ENCODE measurements at places on chromosomes 2 and 18.
A peak's percentile ranks its signal among the peaks of the same experiment; 100 is the strongest.

- no peak for DNase-seq
These were observed 119.1 kb upstream of the KLF7 start for GRCh38 chr2:207284556-207285472.

- no peak for DNase-seq
These were observed 269.3 kb downstream of the GLI2 start for GRCh38 chr2:121004950-121005349.

DNA sequence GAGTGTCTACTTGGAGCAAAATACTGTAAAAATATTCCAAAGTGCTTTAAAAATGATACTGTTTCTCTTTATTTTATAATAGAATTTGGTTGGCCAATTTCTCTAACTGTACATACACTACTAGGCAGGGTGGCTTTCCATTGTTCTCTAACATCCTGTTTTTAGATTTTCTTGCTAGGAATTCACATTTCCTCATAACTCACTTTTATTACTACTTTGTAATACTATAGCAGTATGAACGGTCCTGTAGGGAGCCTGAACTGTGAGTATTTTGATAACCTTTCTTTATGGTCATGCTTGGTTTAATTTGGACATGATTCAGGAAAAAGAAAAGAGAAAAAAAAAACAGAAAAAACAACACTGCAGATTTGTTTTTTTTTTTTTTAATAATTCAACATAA lies 37.8 kb downstream of the GCG start:
- no peak for DNase-seq

DNA sequence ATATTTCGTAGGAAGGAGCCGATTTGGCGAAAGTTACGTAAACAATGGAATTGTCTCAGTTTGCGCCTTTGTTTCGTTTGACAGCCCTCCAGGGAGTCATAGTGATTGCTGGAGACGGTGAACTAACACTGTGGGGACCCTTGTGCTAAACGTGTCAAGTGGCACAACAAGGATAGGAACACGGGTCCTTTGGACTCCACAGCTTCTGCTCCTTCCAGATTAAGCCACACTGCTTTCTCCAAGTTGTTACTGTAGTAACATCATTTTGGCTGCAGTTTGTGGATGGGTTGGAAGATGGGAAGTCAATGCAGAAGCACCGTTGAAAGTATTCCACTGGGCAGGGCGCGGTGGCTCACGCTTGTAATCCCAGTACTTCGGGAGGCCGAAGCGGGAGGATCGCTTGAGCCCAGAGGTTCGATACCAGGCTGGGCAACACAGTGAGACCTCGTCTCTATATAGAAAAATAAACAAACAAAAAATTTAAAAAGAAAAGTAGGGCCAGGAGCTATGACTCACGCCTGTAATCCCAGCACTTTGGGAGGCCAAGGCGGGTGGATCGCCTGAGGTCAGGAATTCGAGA lies 636 bp upstream of the IMMT start:
- DNase-seq: no peak

DNA sequence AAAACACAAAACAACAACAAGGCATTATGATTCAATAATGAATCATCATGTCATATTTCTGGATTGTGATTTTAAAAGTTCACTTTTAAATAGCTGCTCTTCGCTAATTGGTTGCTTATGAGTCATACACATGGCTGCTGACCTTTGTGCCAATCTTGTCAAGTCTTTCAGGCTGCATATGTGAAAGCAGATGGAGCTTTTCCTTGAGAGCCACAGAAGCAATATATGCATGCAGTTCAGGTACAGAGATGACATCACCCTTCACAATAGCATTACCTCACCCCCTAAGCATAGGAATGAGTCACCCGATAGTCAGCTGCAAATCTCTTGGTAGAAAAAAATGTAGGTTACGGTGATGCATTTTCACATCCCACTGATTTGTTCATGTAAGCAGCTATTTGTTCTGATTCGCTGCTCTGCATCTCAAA lies 27.2 kb downstream of the EIF2AK3 start:
- peak; percentile 87 for DNase-seq

- DNase-seq: no peak
These were observed 10.2 kb downstream of the C18orf32 start for GRCh38 chr18:49476664-49477411.

- no peak for DNase-seq
These were observed 53.2 kb upstream of the CNGA3 start for GRCh38 chr2:98293030-98293429.

- DNase-seq: no peak
These were observed 496.3 kb upstream of the VWC2L start for GRCh38 chr2:213914510-213914909.

DNA sequence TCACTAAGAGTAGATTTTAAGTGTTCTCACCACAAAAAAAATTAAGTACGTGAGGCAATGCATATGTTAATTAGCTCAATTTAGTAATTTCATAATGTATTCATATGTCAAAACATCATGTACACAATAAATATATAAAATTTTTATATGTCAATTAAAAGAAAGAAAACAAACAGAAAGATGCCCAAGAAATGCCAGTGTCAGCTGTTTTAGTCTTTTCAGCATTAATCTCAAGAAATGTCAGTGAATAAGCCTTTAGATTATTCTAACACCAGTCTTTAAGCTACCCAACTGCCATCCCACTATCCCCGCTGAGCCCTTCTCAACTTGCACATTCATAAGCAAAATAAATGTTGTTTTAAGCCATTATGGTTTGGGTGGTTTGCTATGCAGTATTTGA lies 76.5 kb downstream of the C1D start:
- no peak for DNase-seq

- DNase-seq: no peak
These were observed 61.5 kb downstream of the VRK2 start for GRCh38 chr2:58107803-58108710.

GRCh38 chr2:86019121-86019520 lies 86.6 kb downstream of the POLR1A start:
- no peak for DNase-seq

- no peak for DNase-seq
These were observed 10.2 kb downstream of the MTERF4 start for GRCh38 chr2:241091734-241092445.

GRCh38 chr2:172253190-172254052 lies 150.7 kb upstream of the DLX2 start:
- peak; percentile 53 for DNase-seq

GRCh38 chr2:203682688-203683130 lies 23.7 kb upstream of the CD28 start:
- no peak for DNase-seq

DNA sequence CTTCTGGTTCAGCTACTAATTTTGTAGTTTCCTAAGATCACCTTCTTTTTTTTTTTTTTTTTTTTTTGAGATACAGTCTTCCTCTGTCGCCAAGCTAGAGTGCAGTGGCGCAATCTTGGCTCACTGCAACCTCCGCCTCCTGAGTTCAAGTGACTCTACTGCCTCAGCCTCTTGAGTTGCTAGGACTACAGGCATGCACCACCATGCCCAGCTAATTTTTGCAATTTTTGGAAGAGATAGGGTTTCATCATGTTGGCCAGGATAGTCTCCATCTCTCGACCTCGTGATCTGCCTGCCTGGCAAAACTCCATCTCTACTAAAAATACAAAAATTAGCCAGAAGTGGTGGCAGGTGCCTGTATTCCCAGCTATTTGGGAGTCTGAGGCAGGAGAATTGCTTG lies 301.5 kb upstream of the TFPI start:
- no peak for DNase-seq

GRCh38 chr2:191180713-191181112 lies 29.9 kb upstream of the STAT4 start:
- no peak for DNase-seq

DNA sequence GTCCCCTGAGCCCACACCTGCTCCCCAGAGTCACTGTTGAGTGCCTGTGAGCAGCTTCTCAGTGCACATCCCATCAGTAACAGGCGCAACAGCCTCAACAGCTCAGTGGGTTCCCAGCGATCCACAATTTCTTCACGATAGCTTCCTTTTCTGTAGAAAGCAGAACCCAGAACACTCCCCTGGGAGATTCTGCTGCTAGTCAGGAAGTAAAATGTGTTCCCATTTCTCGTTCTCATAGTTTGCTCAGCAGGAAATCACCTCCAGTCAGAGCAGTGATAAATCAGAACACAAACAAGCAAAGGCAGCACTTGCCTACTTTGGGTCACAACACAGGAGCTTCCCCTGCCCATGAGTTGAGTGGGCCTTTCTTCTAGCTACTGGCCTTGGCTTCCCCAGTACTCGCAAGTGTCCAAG lies 48.9 kb upstream of the ATG16L1 start:
- no peak for DNase-seq

DNA sequence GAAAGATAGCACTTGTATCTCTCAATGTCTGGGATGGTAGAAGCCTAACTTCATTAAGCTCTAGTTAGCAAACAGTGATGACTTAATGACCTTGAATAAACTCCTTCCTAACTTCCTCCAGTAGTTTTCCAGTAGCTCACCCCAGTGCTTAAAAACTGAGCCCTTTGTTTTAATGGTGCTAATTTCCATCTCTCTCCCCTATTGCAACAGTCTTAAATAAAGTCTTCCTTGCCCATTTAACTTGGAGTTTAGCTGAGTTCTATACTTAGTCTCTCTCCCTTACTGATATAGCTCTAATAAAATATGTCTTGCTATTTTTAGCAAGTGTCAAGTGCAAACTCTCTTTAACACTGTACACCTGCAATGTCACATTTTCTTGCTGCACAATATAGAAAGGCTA lies 267.0 kb downstream of the CCDC85A start:
- no peak for DNase-seq

- no peak for DNase-seq
These were observed 30.6 kb downstream of the C18orf63 start for GRCh38 chr18:74346206-74346605.

DNA sequence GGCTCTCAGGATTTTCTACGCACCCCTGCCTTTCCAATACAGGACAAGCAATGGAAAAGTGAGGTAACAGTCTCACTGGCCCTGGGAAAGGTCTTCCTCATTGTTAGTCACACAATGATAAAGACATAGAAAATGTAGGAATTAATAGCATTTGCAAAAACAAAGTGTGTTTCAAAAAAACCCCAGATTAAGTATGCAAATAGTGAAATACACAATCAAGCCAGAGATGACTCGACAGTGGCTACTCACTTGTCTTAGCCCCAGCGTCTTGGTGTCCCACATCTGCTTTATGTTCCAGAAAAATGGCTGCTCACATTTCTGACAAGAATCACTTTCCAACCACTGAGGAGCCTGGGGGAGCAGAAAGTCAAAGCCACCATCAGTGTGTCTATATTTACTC lies 47.0 kb upstream of the AP1S3 start:
- DNase-seq: no peak

DNA sequence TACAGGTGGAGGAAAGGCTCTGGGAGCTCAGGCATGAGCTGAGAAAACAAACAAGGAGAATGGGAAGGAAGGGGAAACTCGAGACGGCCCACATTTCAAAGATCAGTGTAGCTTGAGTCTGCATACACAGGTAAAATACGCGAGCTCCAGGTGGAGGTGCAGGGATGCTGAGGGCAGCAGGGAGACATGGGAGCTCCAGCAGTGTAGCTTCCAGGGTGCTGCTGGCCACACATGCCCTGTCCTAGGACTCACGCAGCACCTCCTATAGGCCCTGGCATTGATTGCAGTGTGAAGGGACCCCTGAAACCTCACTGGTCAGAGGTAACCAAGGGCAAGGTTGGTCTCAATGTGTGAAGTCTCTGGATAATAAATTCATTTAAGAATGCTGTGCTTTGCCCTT lies 362.8 kb upstream of the HS6ST1 start:
- no peak for DNase-seq

DNA sequence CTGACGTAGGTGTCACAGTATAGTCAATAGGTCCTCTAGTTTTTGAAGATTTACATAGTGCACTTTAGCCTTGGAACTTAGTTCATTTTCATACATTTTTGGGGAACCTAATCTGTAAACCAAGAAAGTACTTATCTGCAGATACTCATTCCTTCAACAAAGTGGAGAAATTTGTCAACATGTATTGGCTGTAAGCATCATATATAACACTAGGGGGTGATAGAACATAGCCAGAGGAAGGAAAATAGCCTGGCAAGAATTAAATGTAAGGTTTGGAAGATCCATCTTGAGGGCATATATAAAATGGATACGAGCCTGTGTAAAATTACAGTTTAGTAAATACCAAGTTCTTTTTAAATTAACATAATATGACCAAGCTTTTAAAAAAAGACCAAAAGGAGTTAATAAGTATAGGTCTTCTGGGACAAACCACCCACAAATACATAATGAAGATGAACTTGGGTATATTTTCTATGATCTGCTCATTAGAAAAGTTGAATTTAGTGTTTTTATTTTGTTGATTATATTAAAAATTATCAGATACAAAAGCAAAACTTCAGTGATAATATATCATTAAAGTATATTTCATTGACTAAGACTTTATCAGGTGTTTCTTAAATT lies 18.2 kb downstream of the RPL37A start:
- no peak for DNase-seq

GRCh38 chr2:3316456-3317276 lies 61.0 kb downstream of the EIPR1 start:
- DNase-seq: no peak

DNA sequence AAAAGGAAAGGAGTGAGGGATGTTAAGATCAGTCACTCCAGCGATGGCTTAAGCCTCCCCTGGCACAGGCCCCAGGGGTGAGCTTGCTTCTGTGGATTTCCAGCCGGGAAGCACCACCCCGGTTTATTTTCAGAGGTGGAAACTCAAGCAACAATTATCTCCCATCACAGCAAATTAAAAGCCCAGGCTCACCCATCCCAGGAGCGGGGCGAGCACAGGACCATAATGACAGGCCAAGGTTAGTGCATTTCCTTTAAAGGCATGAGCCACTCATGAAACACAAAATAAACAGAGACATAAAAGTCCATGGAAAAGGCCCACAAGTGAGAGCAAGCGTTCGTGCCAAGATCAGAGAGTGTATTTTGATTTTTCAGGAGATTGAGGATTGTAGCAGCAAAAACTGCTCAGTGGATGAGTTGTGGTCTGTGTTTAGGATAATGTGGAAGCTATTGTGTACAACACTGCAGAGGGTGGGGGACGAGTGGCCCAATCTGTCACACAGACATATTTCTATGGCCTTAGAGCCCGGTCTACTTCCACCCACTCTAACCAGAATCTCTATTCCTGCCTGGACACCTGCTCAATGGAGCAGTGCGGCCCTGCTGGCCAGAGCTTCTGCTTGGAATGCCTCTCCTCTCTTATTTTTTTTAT lies 111.4 kb upstream of the CDC42EP3 start:
- DNase-seq: no peak

DNA sequence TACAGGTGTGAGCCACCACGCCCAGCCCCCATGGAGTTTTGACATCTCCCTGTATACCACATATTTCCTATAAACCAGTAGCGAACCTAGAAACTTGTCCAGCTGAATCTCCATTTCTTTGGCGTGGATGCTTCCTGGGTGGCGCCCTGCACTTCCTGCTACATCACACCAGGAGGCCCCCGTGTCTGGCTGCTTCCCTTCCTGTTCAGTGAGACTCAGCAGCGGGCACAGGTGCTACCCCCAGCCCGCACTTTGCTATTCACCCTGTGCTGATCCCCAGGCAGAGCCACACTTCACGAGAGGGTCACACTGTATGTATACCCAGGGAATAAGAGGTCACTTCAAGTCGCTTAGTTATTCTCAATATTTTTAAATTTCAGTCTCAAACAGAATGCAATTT lies 35.0 kb downstream of the CYP27C1 start:
- DNase-seq: no peak
